ENCODE measurements at places on chromosomes 1 and 21.

DNA sequence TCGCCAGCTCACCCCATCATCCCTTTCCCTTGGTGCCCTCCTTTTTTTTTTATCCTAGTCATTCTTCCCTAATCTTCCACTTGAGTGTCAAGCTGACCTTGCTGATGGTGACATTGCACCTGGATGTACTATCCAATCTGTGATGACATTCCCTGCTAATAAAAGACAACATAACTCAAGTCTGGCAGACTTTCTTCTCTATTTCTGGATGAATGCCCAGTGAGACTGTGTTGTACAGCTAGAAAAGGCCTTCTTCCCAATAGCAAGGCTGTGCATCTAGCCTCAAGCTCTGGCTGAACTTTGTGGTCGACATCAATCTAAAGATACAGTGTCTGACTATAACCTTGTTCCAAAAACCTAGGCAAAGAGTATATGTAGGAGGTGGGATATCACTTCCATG is 6.4 kb downstream of the IL24 start:
- DNase-seq: no peak

- no peak for DNase-seq
Observed at GRCh38 chr1:39378377-39378776, 113.1 kb upstream of the BMP8A start.

DNA sequence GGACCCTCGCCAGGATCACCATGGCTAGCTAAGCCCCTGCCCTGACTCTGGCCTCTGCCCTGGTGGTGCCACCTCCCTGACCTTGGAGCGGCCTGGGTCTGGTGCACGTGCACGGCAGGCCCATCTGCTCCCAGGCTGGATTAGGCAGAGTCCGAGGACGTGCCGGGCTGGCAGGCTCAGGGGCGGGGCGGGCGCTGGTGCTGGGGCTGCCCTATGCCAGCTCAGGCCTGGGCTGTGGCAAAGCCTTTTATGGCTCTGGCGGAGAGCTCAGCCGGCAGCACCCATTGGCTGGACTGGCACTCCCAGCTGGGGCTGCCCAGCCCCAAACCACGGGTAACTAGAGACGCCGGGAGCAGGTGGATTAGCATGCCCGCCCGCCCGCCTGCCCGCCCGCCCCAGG is 17.1 kb upstream of the EDN2 start:
- no peak for DNase-seq

DNA sequence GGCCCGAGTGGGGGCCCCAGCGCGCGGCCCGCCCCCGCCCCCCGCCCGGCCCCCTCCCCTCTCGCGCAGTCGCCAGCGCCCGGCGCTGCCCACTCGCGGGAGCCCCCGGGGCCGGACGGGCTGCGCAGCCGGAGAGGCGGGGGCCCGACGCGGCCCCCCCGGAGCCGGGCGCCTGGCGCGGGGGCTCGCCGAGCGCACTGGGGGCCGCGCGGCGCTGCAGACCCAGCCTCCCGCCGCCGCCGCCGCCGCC is 146 bp upstream of the ZNF362 start:
- DNase-seq: no peak

DNA sequence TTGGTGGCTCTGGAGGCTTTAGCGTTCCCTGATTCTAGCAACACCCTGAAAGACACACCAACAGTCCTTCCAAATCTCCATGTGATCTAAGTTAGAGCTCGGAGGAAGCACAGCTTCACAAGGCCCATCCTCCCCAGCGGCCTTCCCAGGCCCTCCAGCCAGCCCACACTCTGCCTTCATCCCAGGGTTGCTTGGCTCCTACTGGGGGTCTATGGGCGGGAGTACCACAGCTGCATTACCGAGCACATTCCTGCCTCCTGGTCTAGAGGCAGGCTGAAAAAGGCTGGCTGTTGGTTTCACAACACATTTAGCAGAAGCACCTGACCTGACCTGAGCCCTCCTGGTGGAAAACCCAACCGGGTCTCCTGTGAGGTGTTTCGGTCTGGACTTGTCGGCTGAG is 54.7 kb upstream of the TRIM67 start:
- no peak for DNase-seq

DNA sequence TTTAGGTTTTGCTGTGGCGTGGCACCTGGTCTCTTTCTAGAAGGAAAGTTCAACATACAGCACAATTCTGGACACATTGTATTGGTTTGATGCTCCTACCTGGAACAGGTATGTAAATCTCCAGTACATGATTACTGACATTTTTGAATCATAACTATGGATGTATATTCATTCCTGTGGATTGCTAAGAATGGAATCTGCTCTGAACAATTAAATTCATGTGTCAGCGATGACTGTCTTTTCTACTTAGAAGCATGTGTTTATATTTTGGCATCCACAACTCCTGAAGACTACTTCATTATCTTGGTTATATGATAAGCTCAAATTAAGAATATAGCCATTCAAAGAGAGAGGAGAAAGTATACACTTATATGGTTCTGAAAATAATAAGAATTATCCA is 291.8 kb downstream of the CHRM3 start:
- DNase-seq: no peak

- no peak for DNase-seq
Observed at GRCh38 chr1:204417074-204417997, 5.7 kb upstream of the PPP1R15B start.

DNA sequence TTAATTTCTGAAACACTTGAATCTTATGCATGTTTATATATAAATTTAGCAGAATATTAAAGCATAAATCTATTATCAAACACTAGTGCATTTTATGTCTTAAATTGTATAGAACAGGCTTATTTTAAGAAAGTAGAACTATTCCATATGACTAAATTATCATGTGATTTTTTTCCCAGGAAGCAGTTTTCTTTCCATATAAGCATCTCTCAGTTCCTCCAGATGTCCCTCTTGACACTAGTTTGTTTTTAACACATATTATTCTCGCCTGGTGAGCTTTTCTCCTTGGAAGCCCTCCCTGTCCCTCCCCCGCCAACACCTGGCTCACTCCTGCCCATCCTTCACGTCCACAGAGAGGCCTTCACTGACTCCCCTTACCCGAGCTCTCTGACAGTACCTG is 48.3 kb upstream of the BCAR3 start:
- DNase-seq: no peak

DNA sequence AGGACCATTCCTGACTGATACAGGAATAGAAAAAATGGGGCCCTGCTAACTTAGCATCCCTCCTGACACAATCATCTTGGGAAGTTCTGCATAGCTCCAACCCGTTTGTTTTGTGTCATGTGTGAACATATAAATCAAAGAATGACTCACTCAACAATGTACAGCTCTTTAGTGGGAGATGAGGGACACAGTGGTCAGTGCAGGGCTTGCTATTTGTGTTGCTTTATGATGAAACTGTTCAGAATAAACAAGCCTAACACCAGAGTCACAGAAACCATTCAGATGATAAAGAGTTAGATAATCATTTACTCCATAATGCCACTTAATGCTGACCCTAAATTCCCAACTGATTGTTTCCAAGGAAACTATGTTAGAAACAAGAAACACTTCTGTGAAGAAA is 154.2 kb upstream of the ZNHIT6 start:
- DNase-seq: no peak

- DNase-seq: no peak
Observed at GRCh38 chr1:211606332-211606913, 27.5 kb upstream of the SLC30A1 start.

Data from activated T-helper 1 cell treated with anti-CD3 and anti-CD28 coated beads, Interleukin-12 subunit alpha, Interleukin-12 subunit beta, Interleukin-2, Interleukin-4 antibody, amounts not matched to agents 30 ng/mL and 10 ng/mL and 1 ng/mL, durations not matched to agents 14 hours and 24 hours and 36 hours (primary cell).